ENCODE measurements at places on chromosomes 1 and 21.

DNA sequence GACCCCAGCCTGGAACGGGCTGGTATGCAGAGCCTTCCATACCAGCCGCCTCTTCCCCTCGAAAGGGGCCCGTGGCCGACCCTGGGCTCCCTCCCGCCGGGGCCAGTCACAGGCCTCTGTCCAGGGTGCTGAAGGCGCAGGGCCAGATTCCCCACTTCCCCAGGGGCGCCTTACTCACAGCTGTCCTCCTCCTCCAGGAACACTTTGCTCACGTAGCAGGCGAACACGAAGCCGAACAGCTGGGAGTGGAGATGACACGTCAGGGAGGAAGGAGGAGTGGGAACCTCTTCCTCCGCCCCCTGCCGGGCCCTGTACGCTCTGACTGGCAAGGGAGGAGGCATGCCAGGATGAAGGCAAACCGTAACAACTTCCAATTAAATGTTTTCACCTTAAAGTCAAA, 57.3 kb downstream of the NKAIN1 start:
- DNase-seq, result peak; percentile 92

DNA sequence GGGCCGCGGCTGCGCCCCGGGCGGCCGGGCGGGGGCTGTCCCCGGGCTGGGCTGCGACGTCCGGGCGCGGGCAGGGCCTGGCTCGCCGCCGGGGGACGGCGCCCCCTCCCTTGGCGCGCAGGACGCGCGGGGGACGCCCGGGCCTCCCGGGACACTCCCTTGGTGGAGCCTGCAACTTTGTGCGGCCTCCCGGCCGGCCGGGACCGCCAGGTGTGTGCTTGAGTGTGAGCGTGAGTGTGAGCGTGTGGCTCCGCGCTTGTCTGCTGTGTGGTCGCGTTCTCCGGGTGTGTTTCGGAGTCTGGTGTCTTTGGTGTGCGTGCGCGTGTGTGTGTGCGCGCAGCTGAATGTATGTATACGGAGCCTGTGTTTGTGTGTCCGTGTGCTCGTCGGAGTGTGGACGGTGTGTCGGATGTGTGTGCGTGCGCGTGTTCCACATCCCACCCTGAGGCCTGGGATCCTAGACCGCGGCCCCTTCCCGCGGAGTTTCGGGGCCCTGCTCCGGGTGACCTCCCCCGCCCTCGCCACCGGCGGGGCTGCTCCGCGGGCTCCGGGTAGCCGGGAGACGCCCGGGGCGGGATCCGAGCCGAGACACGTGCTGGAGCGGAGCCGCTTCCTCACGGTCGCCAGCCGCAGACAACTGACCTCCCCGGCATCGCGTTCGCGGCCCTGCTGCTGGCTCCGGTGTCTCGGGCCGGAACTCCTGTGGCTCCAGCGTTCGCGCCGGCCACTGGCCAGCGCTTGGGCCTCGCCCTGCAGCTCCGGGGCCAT, 1.7 kb downstream of the PTPRU start:
- DNase-seq, result peak; percentile 43

GRCh38 chr21:33031152-33031911, 5.6 kb downstream of the OLIG2 start:
- no peak for DNase-seq

DNA sequence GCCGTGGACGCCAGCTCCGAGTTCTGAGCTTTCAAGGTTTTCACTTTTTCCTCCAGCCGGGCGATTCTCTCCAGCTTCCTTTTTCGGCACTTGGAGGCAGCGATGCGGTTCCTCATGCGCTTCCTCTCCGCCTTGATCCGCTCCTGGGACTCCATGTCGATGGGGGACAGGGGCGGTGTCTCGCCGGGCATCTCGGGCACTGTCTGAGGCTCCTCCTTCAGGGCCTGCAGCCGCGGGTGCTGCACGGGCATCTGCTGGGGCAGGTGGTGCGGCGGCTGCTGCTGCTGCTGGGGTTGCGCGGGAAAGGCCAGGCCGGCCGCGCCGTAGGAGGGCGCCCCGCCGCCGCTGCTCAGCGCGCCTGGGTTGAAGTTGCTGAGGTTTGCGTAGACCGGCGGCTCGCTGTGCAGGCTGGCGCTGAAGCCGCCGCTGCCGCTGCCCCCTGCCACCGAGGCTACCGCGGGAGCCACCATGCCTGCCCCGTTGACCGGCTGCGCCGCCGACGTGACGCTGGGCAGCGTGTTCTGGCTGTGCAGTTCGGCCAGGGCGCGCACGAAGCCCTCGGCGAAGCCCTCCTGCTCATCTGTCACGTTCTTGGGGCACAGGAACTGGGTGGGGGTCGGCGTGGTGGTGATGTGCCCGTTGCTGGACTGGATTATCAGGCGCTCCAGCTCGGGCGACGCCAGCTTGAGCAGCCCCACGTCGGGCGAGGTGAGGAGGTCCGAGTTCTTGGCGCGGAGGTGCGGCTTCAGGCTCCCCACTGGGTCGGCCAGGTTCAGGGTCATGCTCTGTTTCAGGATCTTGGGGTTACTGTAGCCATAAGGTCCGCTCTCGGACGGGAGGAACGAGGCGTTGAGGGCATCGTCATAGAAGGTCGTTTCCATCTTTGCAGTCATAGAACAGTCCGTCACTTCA, 1.4 kb downstream of the JUN start:
- DNase-seq, result peak; percentile 52

Data from iris pigment epithelial cell (primary cell).